T-helper 9 cell (primary cell): ENCODE measurements at places on chromosomes 11 and 22.

GRCh38 chr11:65036931-65037330, 4.1 kb upstream of the SAC3D1 start:
- DNase-seq = no peak

DNA sequence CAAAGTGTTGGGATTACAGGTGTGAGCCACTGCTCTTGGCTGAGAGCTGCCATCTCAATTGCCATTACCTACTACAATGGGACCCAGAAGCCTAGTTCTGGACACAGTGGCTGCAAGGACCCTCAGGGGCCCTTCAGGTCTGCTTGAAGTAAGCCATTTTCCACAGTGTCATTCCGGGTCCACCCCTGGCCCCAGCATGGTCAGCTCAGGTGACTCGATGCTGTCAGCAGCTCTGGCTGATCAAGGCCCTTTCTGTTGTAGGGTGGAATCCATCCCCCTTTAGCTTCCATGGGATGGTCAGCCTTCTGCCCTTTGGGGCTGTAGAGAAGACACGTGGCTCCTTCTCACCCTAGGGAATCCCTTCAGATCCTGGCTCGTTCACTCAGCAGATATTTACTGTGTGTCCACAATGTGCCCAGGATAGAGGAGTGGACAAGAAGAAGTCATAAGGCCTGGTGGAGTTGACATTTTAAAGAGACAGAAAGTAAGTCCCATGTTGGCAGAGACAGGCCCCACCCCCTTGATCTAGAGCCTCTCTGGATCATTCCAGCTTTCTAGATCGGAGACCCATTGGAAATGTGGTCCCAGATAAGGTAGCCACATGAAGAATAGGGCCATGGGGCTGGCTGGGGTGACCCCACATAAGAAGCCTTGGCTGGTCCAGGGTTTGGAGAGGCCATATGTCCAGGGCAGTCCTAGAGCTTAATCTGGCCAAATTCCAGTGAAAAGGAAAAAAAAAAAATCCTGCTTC, 15.1 kb upstream of the KAT5 start:
- no peak for DNase-seq

DNA sequence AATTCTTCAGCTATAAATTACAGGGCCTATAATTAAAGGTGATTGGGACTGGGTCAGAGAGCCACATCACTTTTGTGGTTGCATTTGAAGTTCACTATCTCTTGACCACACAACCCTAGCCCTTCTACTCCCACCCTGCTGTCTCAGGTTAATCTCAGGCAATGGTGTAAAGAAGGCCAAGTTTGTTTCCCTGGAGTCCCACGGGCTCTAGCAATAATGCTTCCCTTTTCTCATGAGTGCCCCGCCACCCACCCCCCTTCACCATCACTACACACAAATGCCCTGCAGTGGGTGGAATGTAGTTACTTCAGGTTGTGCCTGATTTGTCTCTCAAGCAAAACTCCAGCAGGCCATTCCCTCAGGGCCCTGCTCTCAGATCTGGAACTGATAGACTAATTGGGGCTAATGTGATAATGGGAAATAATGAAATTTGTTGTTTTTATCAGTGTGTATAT, 1.8 kb upstream of the EHF start:
- no peak for DNase-seq

DNA sequence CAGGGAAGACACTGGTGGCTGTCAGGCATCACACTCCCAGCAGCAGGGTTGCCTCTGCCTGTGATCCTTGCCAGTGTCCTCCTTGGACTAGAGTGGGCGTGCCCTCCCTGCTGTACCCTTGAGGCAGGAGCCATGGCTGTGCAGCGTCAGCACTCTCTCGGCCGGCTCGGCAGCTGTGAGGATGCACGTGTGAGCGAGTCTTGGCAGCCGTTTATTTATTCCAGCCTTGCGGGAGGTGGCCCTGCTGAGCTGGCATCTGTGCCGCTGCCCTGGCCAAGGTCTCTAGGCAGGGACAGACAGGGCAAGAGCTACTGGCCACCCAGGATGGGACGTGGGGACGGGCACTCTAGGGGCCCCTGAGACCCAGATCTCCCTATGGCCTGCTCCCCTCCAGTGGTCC, 33.9 kb downstream of the TSPAN4 start:
- no peak for DNase-seq

DNA sequence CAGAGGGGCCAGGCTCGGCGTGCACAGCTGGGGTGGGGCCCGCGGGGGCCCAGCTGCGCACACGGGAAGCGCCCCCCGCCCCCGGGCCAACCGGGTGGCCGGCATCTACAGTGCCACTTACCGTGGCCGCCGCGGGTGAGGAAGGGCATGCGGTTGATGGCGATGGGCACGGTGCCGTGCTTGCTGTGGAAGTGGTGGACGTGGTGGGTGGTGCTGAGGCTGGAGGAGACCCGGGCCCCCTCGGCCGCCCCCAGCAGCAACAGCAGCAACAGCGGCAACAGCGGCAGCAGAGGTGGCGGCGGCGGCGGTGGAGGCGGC, 51.4 kb downstream of the SLC22A12 start:
- DNase-seq = no peak

GRCh38 chr11:45967506-45967905, 45.0 kb downstream of the LARGE2 start:
- no peak for DNase-seq

- no peak for DNase-seq
Observed at GRCh38 chr22:49216579-49216978, 611.1 kb downstream of the BRD1 start.

DNA sequence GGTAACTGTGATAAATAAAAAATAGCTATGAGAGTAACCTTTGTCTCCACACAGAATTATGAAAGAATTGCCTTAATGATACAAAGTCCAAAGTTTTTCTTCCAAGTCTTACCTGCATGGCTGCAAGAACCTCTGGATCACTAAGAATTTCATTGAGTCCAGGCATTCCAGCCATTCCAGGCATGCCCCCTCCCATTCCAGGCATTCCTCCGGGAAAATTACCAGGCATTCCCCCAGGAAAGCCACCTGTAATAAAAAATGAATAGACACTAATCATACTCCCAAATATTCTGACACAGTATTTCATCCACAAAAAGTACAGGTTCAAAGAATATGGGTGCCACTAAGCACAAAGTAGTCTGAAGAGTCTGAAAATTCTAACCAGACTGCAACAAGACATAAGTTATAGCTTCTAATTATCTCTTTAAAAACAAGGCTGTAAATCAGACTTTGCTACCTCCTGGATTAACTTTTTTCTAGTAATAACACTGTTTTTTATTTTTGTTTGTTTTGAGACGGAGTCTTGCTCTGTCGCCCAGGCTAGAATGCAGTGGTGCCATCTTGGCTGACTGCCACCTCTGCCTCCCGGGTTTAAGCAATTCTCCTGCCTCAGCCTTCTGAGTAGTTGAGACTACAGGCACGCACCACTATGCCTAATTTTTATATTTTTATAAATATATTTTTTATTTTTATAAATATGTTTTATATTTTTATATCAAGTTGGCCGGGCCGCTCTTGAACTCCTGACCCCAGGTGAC, 8.0 kb upstream of the SLC25A17 start:
- DNase-seq = no peak

DNA sequence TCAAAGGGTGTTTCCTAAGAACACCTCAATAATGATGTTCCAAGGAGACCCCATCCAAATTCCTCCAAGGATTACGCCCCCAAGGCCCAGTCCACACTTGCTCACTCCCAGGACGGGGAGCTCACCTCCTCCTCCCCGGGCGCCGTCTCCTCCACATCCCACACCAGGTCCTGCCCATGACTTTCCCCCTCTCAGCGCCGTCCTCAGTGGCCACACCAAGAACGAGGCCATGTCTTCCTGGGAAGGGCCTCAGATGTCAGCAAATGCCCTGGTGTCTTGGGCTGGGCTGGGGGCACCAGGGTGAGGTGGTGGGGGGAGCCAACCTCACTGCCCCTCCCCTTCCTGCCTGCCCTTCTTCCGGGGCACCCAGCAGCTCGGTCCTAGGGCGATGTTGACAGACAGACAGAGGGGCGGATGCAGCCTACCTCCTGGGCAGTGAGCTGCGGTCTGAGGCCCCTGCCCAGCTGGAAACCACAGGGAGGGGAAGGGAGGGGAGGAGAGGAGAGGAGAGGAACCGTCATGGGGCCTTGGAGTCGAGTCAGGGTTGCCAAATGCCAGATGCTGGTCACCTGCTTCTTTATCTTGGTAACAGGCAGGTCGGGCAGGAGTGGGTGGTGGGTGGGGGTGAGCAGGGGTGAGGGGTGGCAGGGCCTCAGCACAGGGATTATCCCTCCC, at the start of the genes C11orf21 and TSPAN32:
TSS of gene C11orf21 (minus strand) at position 288 of the 675 bp plus-strand sequence. CDS start at position 178, 110 bp downstream.
TSS of gene TSPAN32 (plus strand) at position 383 of the 675 bp plus-strand sequence. CDS start at position 520, 137 bp downstream.
- peak; percentile 42 for DNase-seq

DNA sequence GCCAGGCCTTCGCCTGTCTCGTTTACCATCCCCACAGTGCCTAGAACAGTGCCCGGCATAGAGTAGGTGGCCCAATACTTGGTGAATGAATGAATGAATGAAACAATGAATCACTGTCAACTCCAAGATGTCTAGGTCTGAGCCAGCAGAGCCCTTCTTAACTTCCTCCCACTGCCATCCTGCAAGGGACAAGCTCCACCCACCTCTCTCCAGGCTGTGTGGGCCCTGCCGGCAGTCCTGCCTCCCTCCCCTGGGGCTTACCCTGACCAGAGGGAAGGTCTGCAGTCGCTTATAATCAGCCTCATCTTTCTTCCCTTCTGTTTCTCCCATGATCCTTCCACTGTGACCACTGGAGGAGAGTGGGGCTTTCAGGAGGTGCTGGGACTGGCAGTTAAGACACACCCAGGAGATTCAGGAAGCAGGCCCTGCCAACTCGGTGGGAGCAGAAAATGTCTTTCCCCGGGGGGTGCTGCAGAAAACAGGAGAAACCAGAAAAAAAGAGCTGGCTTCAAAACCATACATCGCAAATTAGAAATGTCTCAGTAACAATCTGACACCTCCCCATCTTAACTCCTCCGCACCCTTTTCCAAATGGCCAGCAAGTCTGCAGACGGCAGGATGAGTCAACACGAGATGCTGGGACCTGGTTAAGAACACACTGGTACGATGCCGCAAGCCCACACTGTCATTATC, 11.4 kb downstream of the DNAL4 start:
- DNase-seq = no peak

- no peak for DNase-seq
Observed at GRCh38 chr22:46968848-46969247, 206.4 kb downstream of the TBC1D22A start.

DNA sequence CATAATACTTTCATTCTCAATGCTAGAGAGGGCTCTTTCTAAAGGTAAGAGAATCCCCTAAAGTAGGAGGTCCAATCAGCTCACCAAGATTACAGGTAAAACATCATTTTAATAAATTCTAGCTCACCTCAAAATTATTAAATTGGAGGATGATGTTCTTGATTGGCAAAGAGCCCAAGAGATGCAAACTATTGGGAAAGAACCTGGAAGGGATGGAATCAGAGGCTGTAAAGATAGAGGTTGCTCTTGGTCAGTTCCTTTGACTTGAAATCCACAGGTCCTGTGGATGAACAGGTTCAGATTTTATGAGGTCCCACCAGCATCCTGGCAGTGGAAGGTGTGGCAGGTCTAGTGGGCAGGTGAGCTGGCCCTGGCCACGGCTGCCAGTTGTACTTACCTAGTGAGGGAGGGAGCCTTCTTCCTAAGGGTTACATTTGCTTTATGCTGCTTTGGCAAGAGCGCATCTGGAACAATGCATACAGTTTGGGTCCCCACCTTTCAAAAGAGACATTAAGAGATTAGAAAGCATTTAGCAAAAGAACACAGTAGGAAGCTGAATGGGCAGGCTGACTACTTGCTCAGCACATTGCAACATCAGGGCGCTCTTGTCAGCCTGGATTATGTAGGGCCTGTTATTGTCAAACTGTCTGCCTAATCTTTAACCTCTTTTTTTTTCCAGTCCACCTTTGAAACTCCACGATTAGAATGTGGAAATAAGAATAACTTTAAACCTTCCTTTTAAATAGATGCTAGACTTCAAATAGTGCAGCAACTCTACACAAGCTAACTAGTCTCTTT, 97.0 kb downstream of the RDX start:
- no peak for DNase-seq

GRCh38 chr11:124890151-124890550, 7.5 kb downstream of the ROBO4 start:
- DNase-seq = no peak

- DNase-seq = no peak
Observed at GRCh38 chr11:45924927-45925326, 2.5 kb downstream of the LARGE2 start.

DNA sequence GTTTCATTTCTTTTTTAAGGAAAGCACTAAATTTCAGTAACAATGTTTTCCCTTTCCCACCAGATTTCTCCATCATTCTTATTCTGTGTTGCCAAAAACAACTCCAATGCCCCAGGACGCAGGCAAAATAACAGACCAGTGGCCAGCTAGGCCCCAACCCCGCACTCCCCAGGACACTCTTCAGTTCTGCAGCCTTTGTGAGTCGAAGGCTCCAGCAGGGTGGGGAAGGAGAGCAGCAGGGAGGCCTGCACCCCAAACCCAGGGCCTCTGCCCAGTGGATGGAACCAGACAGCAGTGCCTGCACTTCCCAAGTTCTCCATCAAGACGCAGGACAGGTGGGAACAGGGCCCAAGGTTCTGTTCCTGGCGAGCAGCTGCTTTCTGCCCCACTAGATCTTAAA, 34.4 kb downstream of the PPP2R1B start:
- DNase-seq = no peak

DNA sequence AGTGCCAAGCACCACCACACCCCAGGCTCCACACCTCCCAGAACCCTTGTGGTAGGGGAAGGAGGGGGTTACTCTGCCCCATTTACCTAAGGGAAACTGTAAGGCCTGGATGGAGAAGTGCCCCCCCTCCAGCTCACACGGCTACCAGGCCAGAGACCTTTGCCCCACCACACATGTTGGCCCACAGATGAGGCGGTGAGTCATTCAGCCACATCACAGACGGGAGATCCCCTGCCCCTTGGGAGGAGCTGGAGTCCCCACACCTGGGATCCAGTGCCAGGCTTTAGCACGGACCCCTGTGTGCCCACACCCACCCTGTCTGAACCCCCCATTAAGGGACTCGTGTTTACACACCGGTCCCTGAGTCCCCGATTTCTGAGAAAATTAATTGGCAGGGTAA, 24.9 kb downstream of the CDKN1C start:
- DNase-seq = no peak

DNA sequence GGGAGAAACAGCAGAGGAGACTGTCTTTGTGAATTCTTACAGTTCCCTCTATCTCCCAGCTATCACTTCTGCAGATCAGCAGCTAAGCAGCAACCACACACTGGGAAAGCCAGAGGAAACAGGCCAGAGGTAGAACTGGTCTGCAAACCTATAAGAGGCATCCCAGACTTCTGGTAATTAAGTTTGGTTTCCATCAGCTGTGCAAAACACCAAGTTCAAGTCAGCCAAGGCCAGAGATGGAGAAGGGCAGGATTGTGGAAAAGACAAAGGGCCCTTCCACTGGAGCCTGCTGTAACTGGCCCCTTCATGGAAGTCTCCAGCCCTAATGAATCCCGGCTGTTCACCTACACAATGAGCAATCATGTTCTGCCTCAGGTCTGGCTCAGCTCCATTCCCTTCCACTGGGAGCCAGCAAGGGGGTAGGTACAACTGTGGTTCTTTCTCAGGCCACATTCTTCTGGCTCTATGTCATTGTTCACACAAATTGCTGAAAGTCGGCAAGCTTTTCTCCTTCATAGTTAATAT, 4.6 kb upstream of the PAMR1 start:
- no peak for DNase-seq

DNA sequence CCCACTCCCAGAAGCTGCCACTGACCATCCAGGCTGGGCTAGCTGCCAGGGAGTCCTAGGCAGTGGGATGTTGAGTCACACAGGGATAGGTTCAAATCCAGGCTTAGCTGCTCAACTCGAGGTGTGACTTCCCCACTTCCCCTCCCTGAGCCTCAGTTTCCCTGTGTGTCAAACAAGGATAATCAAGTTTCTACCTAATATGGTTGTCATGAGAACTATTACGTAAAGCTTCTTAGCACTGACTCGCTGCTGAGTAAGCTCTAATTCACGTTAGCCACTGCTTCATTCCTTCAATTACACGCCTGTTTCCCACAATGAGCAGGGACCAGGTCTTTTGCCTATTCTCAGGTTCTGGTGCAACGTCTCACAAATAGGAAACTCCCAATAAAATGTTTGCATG, 67.7 kb downstream of the SEZ6L start:
- no peak for DNase-seq
